Osteocyte (in vitro differentiated cells): ENCODE measurements at places on chromosomes 6 and 20.

DNA sequence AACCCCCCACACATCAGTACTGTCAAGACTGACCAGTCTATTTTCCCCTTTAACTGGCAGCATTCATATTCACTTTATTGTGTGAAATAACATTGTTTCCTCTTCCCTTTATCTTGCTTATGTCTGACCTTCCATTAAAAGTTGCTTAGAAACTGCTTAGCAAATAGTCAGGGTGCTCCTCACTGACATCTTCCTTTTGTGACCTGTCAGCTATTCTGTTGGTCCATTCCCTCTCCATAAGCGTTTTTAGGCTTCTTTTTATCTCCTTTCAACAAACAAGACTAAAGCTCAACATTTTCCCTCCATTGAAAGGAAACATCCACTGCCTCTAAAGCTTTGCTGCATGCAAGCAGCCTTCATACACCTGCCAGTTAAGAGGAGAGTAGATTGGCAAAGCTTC, 147.7 kb upstream of the VGLL2 start:
- no peak for DNase-seq

GRCh38 chr6:67000121-67000520, 1293.1 kb upstream of the EYS start:
- no peak for DNase-seq

GRCh38 chr6:157298216-157298724, 25.0 kb downstream of the TMEM242 start:
- no peak for DNase-seq

- DNase-seq: peak; percentile 89
Observed at GRCh38 chr6:39347906-39348585, 25.5 kb upstream of the KCNK16 start.

GRCh38 chr6:6752129-6752528, 163.6 kb downstream of the LY86 start:
- no peak for DNase-seq

GRCh38 chr20:33202451-33202850, 14.7 kb upstream of the BPIFA3 start:
- no peak for DNase-seq
